Stimulated activated CD4-positive, alpha-beta T cell treated with anti-CD3 and anti-CD28 coated beads, Interleukin-1b, Interleukin-23, amount 100 ng/mL, for 1 hour (primary cell): ENCODE measurements at places on chromosomes 16 and 17.

DNA sequence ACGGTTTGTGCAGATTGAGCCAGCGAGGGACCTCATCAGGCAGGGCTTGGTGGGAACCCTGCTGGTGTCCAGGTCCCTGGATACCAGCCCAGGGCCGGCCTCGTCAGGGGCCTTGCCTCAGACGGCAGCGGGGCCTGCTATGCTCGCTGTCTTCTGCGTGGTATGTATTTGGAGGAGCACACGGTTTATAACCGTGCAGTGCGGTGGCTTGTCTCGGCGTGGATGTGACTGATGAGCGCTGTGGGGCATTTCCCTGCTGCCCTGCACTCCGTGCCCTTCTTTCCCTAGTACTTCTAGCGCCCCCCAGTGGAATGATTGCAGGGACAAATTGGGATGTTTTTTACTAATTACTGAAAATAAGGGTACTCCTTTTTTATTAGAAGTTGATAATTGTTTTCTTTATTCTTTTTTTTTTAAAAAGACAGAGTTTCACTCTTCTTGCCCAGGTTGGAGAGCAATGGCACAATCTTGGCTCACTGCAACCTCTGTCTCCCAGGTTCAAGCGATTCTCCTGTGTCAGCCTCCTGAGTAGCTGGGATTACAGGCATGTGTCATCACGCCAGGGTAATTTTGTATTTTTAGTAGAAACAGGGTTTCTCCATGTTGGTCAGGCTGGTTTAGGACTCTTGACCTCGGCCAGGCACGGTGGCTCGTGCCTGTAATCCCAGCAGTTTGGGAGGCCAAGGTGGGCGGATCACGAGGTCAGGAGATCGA, 15.3 kb downstream of the TBCD start:
- DNase-seq: no peak

- DNase-seq: no peak
These were observed 188.4 kb upstream of the NLRP1 start for GRCh38 chr17:5772720-5773119.

DNA sequence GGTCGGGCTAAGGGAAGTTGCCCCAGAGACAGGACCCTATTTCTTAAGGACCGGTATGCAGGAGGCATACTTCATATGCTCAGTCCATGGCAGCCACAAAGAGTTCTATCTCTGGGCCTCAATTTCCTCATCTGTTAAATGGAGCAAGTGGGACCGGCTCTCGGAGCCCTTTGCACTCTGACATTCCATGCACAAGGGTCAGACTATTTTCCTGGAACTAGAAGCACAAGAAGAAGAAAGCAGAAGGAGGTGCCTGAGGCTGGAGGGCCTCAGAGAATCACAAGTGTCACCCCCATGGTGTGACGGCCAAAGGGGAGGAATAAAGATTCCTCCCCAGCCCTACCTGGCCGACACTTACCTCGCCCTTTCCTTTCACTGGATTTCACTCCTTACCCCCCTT, 115.8 kb downstream of the GSG1L start:
- DNase-seq: no peak

GRCh38 chr17:4840893-4841242, 7.7 kb downstream of the MINK1 start:
- DNase-seq: no peak

DNA sequence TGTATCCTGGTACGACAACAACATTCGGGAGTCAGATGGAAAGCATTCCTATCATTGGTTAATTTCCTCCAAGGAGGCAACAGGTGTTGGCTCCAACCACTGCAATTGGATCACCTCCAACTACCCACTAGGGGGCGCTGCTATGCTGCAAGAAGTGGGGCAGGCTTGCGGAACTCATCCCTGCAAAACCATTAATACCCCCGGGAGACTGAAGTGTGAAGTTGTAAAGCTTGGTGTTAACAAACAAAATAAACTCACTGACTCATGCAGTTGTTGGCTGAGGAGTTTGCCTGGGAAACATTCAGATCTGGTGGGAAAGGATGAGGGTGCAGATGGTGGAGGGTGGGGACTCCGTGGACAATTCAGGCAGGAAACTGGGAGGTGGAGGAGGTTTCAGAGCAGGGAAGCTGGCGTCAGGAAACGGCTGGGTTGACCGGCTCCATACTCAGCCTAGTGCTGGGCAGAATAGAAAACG, 84.9 kb downstream of the HS3ST2 start:
- DNase-seq: peak; percentile 10

GRCh38 chr16:88047462-88047861, 96.2 kb downstream of the BANP start:
- DNase-seq: no peak

DNA sequence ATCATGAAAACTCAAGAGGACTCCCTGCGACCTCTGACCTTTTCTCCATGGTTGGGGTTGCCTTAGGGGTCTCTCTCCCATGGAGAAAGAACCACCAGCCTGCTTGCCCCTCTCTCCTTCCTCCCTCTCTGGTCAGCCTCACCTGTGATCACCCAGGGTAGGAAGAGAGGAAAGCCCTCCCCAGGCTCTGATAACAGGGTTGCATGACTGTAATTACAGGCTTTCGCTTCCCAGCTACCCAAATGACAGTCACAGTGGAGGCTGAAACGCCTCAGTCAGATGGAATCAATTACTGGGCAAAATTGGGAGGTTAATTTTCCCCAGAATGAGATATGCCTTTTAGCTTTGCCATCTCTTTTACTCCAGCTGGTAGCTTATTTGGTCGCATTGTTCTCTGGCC, 265.8 kb upstream of the SOX9 start:
- no peak for DNase-seq

- no peak for DNase-seq
These were observed 78.8 kb upstream of the CRHR1 start for GRCh38 chr17:45705123-45706009.

GRCh38 chr17:45227926-45228762, 6.5 kb downstream of the FMNL1 start:
- DNase-seq: no peak

GRCh38 chr16:83878838-83879237, 20.1 kb upstream of the MLYCD start:
- no peak for DNase-seq

DNA sequence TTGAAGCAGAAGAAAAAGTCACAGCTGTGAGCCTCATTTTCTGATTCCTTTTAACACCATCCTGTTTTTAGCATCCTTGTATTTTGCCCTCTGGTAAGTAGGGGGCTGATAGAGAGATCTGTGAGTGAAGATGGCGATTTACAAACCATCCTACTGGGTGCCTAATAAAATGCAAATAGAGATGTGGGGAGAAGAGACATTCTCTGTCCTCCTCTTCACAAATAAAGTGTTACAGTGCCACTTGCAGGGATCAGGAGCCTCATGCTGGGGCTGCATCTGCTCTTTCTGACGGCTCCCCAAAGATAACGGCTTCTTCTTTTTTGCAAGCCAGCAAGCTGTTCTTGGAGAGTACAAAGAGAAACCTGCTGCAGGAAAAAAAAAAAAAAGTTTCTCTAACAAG, 418.6 kb downstream of the TOX3 start:
- DNase-seq: no peak
